ENCODE measurements at places on chromosomes 11 and 22.
A peak's percentile ranks its signal among the peaks of the same experiment; 100 is the strongest.

DNA sequence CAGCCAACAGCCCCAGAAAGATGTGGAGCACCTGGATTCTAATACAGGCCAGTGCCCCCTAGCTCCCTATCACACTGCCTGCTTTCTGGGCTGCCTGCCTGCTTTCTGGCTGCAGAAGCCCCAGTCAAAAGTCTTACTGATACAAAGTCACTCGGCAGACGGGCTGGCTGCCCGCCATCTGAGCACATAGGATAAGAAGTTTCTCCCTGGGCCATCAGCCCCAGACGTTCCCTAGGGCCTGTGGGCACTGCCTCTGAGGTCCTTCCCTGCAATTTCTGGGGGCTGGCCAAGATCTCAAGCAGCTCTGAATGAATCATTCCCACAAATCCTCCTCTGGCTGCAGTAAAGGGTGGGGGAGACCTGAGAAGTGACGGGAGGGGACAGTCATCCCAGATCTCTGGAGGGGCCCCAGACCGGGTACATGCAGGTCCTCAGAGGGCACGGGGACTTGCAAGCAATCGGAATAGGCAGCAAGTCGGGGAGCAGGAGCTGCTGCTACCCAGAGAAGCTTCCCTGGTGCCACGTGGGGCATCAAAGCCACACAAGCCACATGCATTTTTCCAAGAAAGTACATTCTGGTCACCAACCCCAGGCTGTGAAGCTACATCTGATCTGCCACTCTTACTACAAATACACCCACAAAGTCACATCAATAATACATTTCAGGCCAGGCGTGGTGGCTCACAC is 4.7 kb downstream of the TPST2 start:
- no peak for DNase-seq

- peak; percentile 72 for DNase-seq
Observed at GRCh38 chr11:47950396-47950795, 30.0 kb upstream of the PTPRJ start.

DNA sequence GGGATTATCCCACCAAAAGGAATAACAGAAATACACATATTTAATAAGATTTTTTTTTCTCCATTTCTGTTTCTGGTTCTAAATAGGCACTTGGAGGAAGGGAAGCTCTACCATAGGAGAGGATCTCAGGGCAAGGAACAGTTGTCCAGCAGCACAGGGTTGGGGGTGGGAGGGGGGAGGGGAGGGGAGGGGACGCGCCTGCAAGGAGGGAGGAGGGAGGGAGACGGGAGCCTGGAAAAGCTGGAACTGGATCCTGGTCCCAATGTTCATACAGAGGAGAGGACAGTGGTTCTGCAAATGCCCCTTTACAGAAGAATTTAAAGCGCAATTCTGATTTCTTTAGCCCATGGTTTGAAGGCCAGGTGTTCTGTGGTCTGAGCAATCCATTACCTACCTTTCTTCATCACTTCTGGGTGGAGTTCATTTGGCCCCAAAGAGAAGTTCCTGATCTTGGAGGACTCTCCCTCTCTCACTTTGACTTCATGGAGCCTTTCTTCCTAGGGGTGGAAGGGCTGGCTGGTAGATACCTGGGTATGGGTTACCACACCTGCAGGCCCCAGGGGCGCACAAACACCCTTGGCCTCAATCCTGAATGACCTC is 348.9 kb upstream of the NCAM1 start:
- DNase-seq, result no peak

- DNase-seq, result no peak
Observed at GRCh38 chr22:47340851-47341436, 578.5 kb downstream of the TBC1D22A start.

GRCh38 chr11:128830290-128831173 is 36.6 kb downstream of the KCNJ1 start:
- DNase-seq, result peak; percentile 38

DNA sequence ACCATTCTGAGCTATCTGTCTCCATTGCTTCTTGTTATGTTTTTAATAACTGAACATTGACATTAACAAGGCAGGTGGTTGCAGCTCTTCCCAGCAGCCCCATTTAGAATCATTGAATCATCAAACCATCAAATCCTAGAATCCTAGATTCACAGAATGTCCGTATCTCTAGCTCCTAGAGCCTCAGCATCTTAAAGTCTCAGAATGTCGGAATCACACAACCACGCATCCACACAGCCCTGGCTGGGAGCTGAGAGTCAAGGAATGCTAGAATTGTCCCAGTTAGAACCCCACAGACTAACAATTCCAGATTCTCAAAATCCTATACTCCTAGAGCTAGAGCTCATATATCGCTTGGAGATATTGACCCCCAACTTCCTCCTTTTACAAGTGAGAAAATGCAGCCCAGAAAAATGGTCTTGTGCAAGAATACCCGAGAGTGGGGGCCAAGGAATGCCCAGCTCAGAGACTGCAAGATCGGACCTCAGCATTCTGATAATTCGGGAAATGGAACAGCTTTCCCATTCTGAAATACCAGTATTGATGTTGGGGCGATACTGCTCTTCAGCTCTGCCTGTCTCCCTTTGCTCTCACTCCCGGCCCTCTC is 38.8 kb downstream of the PDE2A start:
- no peak for DNase-seq

- no peak for DNase-seq
Observed at GRCh38 chr11:2924381-2924780, 4.8 kb downstream of the PHLDA2 start.

DNA sequence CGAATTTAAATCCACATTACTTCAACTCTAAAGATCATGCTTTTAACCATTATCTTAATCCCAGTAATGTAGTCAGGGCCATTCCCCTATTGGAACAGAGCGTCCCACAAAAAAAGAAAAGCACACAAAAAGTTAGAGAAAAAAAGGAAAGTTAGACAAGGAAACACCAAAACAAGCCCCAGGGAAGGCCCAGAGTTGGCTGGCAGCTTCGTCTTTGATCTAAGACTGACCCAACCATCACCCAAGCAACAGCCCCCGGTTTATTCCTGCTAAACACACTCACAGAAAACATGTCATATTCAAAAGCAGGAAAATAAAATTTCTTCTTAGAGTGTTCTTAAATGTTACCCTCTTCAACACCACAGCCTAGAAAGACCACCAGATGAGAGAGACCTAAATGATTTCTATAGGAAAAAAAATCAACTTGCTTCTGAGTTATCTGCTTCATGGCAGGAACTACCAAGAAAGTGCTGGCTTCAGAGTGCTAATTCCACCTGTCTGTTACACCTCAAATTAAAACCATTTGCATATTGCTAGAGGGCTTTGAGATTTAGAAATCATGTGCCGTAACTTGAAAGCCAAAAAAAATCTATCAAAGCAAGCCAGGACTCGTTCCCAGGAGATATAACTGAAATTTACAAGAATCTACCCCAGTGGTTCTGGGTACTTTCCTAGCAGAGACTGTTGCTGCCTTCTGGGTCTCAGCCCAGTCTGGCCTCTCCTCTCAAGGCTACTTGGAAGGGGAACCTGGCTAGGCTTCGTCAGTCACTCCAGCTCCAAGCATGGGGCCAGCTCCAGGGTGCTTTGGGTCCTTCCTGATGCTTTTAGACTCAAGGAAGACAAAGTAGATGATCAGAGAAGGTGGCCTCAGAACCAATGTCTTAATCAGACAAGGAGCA is 31.2 kb downstream of the POU2AF3 start:
- DNase-seq, result no peak

DNA sequence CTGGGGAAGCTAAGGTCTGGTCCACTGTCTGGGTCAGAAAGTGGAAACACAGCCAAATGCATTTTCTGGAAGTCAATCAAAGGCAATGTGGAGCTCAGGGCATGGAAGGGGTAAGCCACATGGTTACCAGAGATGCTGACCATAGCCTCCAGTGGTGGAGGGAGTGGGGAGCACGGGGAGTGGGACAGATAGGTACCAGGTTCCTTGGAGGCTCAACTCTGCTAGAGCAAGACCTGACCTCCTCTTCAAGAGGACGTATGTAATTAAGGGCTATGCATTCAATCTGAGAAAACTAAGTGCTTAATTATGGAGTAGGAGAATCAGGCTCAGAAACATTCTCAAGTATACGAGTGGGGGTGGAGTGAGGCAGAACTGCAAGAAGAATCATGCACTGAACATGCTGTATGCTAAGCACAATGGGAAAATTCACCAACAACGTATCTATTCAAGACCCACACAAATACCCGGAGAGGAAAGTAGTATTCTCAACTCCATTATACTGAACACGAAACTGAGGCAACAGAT is 65.2 kb upstream of the PHOX2A start:
- no peak for DNase-seq

DNA sequence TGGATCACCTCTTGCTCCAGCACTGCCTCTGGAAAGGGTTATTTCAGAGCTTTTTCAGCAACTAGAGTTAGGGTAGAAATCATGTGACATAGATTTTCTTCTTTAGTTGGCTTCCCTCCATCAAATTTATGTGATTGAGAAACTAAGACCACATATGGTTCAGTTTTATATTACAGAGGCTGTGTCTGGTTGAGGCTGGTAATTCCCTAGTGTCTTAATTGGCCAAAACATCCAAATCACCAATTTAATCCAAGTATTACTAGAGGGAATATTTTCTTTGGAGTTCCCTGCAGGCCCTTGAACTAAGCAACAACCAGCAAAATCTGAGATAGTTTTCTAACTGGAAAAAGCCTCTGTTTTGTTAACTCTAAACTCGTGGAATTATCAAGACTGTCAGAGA is 136.3 kb downstream of the ARHGAP42 start:
- no peak for DNase-seq

DNA sequence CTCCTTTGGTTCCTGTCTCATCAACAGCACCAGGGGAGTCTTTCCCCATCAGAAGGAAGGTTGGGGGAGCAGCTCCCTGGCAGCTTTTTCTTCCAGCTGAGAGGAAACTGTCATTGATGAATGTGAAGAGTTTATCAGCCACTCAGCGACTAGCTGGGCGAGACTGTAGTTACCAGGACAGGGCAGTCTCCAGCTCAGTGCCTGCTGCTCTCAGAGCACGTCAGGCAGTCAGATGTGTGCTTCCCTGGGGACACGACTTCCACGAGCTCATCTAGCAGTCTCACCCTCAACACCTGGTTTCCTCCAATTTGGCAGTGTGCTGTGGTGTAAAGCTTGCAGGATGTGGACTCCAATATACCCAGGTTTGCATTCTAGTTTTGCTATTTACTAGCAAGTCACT is 12.5 kb upstream of the C1QTNF4 start:
- DNase-seq, result peak; percentile 25

GRCh38 chr11:128931668-128932067 is 11.0 kb downstream of the TP53AIP1 start:
- DNase-seq, result no peak

All from GM12865 (cell line).